ENCODE measurements at places on chromosomes 6 and 20. TPM values are rescaled to one million over a fixed set of nuclear protein-coding genes. Genes with fewer than 3 reads are reported as not detected.

Gene OXT
- not detected for total RNA-seq

Gene DDO
- not detected for total RNA-seq

Gene ASCC3
- total RNA-seq, result 58.4 TPM

Gene RAD21L1
- total RNA-seq, result not detected

Gene TBXT
- total RNA-seq, result not detected

Gene ESR1
- total RNA-seq, result 0.54 TPM

Gene VTA1
- 54.7 TPM for total RNA-seq

DNA sequence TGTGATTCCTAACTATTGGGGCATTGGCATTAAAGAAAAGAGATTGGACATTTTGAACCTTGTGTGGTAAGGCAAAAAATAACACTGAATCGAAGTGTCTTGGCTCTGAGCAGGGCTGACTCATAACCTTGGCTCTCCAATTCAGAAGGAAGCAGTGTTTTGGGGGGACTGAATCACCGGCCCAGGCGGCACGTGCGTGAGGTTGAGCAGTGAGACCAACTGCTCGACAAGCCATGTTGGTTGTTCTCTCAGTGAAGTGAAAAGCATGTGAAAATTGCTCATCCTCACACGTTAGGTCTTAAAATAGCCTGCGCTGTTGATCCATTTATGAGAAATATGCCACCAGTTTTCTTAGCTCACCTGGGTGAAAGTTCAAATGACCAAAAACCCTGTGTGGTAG is 137.8 kb upstream of the SPACA1 start:
- DNase-seq, result no peak

GRCh38 chr20:42401613-42402012 is 783.4 kb upstream of the CHD6 start:
- DNase-seq, result no peak

- no peak for DNase-seq
Observed at GRCh38 chr6:145199961-145200360, 535.4 kb downstream of the EPM2A start.

- DNase-seq, result no peak
Observed at GRCh38 chr6:14619419-14619781, 501.8 kb downstream of the CD83 start.

DNA sequence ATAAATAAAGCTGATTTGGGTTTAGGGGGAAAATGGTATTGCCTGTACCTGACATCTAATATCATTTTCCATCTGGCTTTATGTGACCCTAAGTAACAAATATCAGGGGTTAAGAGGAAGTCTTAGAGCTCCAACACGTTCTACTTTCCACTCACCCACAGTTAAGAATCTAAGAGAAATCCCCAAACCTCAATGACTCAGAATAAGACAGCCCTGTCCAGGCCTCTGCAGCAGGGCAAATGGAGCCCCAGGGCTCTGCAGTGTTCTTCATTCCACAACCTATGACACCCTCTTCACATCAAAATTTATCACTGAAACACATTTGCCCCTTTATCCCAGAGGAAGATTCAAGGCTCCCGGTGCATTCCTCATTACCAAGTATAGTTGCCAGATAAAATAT is 20.3 kb upstream of the TENT5A start:
- DNase-seq, result no peak

DNA sequence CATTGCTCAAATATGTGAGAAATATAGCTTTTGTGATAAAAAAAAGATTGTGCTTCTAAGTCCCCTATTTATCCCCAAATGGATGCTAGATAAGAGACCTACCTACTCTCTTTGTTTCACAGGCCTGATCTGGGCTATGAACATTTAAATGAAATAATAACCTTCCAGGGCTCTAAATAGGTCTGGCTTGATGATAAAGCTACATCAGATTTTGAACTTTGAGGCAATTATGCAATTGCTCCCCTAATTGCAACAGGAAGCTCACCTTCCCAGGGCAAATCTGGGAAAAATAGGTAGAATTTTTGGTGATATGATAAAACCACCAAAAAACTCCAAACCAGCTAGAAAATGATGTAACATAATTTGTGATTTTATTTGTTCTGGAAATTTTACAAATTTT is 624.5 kb downstream of the PKHD1 start:
- no peak for DNase-seq

GRCh38 chr6:87053312-87053711 is 41.6 kb downstream of the CGA start:
- DNase-seq, result no peak

GRCh38 chr6:26553264-26553634 is 15.1 kb downstream of the HMGN4 start:
- peak; percentile 87 for DNase-seq

- no peak for DNase-seq
Observed at GRCh38 chr6:170206851-170207431, 83.9 kb downstream of the DLL1 start.

GRCh38 chr6:18436341-18436740 is 49.2 kb downstream of the RNF144B start:
- DNase-seq, result no peak

DNA sequence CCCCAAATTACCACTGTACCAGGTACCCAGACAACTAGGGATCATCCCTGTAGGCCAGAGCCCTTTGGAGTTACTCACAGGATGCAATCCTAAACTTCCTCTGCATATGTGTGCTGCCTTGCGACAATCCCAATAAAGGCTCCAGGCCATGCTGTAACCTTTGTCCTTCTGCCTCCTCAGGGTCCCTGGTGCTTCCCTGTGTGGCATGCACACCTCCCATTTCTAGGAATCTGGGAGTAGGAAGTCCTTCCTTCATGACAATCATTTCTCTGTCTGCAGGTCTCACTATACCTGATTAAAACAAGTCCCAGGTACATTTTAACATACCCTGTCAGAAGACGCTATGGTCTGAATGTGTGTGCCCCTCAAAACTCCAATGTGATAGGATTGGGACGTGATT is 37.0 kb upstream of the MCUR1 start:
- no peak for DNase-seq

GRCh38 chr6:90301816-90302215 is 5.2 kb upstream of the BACH2 start:
- DNase-seq, result no peak

DNA sequence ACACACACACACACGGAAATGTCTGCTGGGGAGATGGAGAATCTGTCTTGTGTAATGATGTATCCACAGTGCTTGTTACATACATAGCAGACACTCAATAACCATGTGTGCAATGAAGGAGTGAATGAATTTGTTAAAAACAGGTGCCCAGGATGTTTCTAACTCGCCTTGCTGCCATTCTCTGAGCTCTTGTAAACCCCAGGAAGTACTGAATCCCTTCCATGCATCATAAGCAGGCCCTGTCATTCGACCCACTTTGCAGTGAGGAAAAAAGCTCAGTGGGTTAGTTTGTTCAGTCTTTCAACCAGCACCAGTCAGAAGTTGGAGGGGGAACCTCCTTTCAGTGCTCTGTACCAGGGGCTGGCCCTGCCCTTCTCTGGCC is 1.4 kb upstream of the KCNK5 start:
- no peak for DNase-seq

DNA sequence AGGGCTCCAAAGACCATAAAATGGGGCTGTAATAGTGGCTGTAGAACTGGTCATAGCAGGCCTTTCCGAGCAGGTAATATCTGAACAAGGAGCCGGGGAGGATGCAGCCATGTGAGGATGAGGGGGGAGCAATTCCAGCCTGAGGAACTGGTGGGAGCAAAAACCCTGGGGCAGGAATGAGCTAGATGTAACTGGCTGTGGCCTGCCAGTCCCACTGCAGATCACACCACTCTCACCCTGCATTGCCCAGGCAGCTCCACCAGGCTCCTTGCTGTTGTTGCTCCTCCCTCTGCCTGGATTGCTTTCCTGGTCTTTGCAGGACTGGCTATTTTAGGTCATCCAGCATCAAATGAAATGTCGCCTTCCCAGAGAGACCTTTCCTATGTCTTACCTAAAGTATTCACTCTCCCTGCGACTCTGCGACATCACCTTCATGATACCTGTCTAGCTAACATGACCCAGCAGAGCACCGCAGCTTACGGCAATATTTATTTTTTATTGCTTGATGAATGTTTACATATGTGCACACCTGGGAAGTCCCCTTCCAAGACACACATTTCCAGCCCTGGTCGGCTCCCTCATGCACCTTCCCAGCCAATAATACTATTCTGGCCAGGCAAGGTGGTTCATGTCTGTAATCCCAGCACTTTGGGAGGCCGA is 2.4 kb upstream of the ZFP64 start:
- DNase-seq, result no peak

GRCh38 chr6:9593554-9593953 is 821.3 kb downstream of the TFAP2A start:
- DNase-seq, result no peak

DNA sequence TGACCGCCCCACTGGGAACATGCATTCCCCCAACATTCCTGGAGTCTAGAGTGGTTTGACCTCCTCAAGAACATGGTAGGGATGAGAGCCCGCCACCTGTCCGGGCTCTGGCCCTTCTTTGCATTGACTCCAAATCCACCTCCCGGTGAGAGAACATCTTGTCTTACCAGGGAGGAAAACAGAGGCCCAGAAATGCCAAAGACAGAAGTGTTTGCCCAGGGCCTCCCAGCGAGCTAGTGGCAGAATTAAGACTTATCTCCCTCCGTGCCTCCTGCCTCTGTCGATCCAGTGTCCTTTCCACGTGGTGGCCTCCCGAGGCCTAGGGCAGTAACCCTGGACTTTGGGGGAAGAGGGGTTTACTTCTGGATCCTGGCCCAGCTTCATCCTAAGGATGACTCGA is 134.8 kb downstream of the JPH2 start:
- DNase-seq, result no peak

DNA sequence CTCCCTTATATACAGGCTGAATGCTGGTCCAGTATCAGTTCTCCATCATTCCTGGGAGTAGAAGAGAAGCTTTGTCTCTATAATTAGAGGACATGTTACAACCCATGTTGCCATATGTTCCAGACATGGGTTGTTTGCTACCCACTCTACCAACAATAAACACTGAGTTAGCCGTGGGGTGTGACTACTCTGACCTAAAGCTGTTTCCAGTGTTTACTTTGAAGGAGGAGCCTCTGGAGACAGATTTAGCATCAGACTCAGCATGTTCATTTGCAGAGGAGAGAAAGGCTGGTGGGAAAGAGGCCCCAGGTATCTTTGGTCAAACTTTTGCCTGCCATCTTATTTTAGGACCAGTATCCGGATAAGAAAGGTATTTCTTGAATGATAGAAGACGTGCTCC is 157.9 kb upstream of the SNX9 start:
- DNase-seq, result no peak

DNA sequence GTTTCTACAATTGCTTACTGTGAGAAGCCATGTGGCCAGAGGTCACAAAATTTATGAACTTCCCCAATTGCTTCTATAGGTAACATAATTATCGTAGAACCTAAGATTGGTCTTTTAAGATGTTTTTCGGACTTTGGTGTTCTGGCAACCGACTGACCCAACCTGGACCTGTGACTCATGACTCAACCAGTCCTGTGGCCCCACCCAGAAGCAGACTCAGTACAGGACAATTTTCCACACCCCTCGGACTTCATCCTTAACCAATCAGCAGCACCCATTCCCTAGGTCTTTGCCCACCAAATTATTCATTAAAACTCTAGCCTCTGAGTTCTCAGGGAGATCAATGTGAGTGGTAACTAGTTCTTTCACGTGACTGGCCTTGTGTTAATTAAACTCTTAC is 26.4 kb upstream of the AKAP12 start:
- DNase-seq, result no peak

DNA sequence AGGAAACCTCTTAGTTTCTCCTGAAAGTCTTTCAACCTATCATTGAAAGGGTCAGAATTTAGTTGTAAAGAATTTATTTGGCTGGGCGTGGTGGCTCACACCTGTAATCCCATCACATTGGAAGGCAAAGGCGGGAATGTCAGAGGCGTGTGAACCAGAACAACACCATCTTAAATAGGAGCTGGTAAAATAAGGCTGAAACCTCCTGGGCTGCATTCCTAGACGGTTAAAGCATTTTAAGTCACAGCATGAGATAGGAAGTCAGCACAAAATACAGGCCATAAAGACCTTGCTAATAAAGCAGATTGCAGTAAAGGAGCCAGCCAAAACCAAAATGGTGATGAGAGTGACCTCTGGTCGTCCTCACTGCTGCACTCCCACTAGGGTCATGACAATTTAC is 29.6 kb downstream of the OR2B2 start:
- no peak for DNase-seq

- no peak for DNase-seq
Observed at GRCh38 chr20:15619816-15620215, 953.4 kb downstream of the KIF16B start.

- DNase-seq, result no peak
Observed at GRCh38 chr6:83169511-83169910, 23.6 kb downstream of the PGM3 start.

DNA sequence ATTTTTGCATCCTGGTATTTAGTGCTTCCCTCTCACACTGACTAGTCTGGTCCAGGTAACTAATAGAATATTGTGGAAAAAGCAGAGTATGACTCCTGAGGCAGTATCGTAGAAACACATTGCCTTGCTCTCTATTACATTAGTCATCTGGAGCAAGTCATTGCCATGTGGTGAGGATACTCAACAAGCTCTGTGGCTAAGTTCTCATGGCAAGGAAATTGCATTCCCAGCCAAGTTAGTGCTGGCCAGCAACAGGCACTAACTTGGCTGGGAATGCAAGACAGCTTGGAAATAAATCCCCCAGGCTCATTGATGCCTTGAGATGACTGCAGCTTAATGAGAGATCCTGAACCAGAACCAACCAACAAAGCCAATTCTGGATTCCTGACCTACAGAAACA is 39.7 kb upstream of the HTR1B start:
- DNase-seq, result no peak

DNA sequence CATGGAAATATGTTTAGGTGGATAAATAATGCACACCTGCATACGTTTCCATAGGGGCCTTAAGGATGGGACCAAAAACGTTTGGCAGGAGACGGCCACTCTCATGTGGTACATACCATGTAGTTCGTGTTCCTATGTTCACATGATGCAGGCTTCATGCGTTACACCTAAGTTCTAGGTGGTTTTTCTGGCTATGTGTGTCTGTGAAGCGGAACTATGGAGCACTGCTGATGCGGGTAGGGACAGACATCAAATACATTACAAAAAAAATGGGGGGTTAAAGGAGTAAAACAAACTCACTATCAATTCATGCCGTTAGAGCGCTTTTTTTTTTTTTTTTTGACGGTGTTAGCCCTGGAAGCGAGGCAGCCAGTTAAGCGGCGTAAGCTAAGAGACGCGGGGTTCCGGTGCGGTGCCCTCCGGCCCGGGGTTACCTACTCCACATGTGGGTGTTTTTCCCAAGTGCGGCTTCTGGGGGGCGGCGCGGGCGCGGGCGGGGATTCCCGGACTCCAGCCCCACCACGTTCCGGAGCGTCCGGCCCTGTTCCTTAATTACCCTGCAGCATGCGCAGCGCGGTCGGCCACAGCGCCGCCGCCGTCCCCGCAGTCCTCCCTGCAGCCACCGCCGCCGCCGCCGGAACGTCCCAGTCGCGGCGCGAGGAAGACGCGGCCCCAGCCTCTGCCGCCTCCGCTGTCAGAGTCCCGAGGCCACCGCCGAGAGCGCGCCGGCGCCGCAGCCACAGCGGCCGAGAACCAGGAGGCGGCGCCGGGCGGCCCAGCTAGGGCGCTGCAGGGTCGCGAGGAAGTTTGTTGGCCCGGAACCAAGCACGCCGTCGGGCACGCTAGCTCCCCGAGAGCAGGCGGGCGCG is 648 bp downstream of the COL19A1 start:
- peak; percentile 64 for DNase-seq

GRCh38 chr6:28841290-28841689 is 82.5 kb downstream of the TRIM27 start:
- DNase-seq, result no peak
